CD4-positive, alpha-beta T cell treated with Interleukin-1 beta for 1 hour (primary cell): ENCODE measurements at places on chromosomes 13 and 19.

GRCh38 chr13:29486551-29486950, 108.9 kb downstream of the SLC7A1 start:
- no peak for DNase-seq

DNA sequence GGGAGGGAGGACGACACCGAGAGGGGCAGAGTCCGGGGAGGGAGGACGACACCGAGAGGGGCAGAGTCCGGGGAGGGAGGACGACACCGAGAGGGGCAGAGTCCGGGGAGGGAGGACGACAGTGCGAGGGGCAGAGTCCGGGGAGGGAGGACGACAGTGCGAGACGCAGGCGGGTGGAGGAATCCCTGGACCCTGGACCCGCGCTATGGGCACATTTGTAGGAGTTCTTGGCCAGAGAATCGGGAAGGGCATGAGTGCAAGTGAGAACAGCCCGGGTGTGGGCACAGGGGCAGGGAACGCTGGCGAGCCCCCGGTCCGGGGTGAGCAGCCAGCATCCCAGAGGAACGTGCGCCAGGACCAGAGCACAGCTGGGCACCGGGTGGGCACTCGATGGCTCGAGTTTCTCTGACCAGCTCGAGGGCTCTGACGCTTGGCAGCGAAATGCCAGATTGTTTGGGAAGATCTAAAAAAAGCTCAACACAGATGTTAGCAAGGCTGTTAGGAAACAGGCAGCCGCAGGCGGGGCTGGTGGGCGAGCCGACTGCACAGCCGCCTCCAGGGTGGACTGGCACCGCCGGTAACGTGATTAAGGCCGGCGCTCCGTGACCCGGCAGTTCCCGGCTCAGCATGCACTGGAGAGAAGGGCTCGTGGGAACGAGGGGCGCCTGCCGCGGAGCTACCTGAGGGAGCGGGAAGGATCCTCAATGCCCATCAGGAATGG, 17.9 kb upstream of the C2CD4C start:
- DNase-seq = no peak

- no peak for DNase-seq
These were observed 53.2 kb downstream of the CRTC1 start for GRCh38 chr19:18736415-18737336.

GRCh38 chr13:97761796-97762540, 191.5 kb upstream of the IPO5 start:
- no peak for DNase-seq

DNA sequence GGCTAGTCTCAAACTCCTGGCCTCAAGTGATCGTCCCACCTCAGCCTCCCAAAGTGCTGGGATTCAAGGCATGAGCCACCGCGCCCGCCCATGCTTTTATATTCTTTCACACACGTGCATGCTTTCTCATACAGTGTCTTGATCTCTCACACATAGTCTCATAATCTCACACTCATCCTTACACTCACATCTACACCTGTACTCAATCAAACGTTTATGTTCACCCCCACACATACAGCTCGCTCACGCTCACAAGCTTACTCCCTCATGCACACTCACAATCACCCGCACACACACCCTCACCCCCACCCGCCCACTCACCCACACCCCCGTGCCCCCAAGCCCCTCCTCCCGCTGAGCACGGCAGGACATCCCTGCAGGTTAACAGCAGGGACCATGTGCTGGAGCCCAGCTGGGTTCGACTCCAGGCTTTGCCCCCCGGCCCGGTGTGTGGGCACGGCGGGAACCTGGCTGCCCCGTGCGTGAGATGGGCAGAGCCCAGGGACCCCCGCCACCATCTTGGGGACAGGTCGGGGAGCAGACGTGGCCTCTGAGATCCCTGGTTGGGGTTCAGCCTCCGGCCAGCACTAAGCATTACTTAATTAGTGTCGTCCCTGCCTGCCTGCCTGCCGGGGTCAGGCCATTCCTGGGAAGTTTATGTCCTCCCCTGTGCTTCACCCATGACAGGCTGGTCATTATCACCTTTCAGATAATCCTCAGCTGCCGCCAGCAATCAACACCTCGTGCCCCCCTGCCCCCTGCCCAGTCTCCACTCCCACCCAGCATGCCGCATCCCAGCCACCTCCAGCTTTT, 11.4 kb downstream of the SBK2 start:
- DNase-seq = no peak

DNA sequence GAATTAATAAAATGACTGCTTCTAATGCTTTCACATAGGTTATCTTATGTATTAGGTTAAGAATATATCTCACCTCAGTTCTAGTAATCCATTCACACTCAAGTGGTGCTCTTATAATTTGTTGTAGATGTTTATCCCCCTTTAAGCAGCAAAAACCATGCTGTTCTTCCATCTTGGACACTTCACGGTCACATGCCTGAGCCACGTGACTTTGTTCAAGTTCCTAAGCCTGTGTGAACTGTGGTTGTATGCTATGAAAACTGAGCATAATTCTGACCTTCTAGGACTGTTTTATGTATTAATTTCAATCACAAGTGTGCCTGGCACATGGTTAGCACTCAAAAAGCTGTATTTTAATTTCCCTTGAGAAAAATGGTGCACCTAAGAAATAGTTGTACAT, 41.2 kb upstream of the STARD13 start:
- DNase-seq = no peak
